RPMI8226 (cell line): ENCODE measurements at places on chromosomes 11 and 22.

- DNase-seq = no peak
Observed at GRCh38 chr11:66143996-66144678, 74.1 kb downstream of the PACS1 start.

- DNase-seq = no peak
Observed at GRCh38 chr22:22764085-22764484, 119.7 kb downstream of the GGTLC2 start.

DNA sequence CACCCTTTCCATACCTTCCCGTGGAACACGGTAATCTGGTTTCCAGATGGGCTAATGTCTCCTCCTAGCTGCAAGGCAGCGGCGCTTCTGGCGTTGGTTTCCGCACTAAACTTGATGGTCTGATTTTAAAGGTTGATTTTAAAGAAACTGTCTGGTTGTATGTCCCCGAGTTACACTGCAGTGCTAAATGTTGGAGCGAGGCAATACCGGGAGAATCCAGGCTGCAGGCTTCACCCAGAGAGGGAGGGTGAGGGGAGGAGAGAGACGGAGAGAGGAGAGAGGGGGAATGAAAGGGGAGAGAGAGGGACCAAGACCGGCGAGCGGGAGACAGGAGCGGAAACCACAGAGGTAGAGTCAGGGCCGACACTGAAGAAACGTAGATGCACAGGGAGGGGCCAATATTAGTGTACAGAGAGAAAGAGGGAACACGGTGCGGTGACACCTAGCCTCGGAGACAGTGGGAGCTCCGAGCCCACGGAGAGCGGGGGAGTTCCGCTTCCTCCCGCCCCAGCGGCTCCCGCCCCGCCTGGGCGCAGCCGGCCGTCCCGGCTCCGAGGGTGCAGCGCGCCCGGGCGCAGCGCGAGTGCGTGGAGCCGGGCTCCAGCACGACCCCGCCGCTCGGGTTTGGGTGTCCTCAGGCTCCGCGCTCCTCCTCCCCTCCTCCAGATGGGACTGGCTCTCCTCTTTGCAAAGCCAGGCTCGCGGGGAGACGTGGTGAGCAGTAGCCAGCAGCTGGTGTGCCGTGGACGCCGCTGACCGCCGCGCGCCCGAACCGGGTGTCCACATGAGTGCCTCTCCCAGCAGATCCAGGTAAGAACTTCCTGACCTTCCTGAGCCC lies 71.9 kb upstream of the GRAMD1B start:
- peak; percentile 4 for DNase-seq

DNA sequence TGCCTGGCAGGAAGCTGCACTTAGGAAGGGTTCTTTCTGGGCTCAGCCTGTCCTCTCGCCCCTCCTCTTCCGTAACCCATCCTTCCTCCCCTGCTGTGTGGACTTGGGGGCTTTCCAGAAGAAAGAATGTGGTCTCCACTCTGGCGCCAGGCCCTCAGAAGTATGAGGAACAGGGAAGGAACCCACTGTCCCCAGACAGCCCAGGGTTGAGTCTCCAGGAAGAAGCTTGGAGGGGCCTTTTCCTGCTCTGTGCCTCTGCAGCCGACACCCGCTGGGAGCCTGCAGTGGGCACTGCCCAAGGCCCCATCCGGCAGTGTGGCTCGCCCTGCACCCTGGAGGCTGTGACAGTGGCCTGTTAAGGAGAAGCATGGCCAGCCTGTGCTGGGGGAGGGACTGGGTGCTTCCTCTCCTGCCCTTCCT lies 112.6 kb downstream of the ST3GAL4 start:
- peak; percentile 8 for DNase-seq

GRCh38 chr11:15309296-15309695 lies 194.6 kb downstream of the INSC start:
- no peak for DNase-seq

- no peak for DNase-seq
Observed at GRCh38 chr22:20583471-20583922, 76.1 kb downstream of the MED15 start.

DNA sequence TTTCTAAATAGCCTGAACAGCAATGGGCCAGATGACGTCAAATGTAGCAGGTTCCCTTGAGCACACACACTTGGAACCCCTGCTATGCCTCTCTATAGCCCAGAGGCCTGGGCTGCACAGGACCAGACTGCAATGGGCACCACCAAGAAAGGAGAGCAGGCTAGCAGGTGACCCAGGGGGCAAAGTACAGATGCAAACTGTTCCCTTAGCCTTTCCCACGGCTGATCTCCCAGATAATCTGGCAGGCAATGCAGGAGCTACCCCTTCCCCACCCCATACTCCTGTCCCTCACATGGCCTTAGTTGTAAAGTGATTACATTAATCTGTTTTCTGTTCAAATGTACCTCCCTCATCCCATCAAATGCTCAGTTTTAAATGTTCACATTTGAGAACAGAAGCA lies 41.3 kb downstream of the SMCO4 start:
- no peak for DNase-seq

- DNase-seq = peak; percentile 33
Observed at GRCh38 chr11:107916671-107917241, 11.5 kb upstream of the RAB39A start.

DNA sequence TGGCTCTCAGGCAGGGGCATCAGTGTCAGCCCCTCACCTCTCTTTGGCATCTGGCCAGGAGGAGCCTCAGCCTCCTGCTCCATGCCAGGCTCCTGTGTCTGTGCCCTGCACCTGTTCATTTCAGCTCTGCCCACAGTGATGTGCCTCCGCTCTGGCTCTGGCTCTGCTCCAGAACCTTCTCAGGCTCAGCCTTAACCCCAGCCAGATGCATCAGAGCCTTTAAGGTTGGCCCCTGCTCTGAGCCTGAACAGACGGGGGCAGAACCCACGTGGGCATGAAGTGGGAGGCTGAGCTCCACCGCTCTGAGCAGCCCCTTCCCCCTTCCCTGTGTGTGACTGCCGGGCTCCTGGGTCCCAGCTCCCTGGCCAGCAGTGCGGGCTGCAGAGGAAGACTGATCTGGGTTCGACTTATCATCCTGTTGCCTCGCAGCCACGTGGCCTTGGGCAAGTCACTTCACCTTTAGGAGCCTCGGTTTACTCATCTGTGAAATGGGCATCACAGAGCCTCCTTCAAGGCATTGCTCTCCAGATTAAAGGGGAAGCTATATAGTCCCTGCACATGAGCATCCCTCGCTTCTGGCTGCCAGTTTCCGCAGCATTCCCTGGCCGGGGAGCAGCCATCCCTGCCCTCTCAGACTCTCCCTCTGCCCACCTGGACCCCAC lies 44.7 kb upstream of the RTL6 start:
- peak; percentile 92 for DNase-seq

- no peak for DNase-seq
Observed at GRCh38 chr11:29353833-29354232, 663.0 kb downstream of the KCNA4 start.

GRCh38 chr11:17645190-17645970 lies 74.0 kb upstream of the MYOD1 start:
- no peak for DNase-seq

DNA sequence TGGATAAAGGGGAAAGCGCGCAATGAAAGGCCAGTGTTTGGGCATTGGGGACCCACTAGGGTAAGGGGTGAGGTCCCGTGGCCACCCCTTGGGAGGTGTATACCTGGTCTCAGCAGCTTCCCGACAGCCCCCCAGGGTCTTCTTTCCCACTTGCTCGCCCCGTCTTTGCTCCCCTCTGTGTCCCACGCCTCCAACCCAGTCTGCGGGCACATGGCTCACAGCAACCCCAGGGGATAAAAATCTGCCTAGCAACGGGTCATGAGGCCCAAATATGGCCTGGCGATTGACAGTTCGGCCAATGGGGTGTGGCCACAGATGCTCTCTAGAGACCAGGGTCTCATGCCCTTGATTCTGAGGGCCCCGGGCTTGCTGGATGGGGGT lies 41.6 kb downstream of the AHNAK start:
- no peak for DNase-seq

DNA sequence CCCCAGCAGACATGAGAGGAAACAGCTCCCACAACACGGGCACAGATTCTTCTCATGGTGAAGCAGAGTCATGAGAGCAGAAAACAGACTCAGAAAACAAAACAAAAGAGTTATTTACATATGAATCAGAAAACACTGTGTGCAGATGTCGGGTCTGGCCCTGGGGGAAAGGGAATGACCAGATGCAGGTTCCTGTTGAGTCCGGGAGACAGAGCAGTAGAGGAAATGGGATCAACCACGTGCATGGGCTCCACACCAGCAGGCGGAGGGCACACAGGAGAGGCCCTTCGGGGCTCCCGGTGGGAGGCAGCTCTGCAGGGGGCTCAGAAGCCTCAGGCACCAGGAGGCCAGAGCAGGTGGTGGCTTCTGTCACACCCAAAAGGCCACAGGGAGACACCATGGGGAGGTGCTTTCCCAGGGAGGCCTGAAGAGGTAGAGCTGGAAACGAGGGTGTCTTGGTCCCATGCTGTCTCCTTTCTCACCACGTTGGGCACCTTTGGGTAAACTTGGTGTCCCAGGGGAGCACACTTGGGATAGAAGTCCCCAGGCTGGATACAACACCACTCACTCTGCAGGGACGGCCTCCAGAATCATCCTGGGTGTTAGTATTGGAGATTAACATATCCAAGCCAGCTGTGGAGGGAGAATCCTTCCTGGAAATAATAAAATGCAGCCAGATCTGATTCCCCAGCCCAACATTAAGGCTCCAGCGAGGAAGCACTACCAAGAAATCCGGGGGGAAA lies 764.7 kb downstream of the BRD1 start:
- DNase-seq = no peak

DNA sequence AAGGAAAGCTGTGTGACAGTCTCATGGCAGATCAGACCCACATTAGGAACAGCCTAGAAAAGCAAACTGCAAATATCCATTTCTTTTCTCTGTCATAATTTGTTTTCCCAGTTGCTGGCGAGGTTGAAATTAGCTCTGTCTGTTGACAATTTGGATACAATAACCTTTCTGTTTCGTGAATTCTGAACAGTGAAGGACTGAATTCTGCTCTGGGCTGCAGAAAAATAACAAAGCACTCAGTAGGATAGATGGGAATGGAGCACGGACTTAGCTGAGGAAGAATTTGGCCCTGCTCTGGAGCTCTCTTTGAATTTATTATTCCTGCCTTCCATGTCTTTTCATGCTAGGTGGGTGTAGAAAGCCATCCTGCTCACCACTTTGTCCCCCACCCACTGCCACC lies 140.3 kb downstream of the RRAS2 start:
- DNase-seq = no peak

DNA sequence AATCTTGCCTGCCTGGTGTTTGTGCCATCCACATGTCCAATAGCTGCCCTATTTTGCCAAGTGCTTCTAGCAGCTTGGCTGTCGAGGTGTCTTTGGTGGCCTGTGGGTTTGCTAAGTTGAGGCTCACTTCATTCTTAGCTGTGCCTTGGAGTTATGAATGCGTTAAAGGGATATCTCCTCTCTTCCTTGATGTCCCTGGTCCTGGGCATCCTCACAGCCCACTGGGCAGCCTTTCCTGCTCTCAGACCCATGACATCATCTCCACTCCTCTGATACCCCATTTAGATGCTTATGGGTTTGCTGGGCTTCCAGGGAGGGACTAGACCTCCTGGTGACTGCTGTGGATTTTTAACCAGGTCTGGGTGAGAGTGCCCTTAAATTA lies 1.3 kb downstream of the LDLRAD3 start:
- no peak for DNase-seq

DNA sequence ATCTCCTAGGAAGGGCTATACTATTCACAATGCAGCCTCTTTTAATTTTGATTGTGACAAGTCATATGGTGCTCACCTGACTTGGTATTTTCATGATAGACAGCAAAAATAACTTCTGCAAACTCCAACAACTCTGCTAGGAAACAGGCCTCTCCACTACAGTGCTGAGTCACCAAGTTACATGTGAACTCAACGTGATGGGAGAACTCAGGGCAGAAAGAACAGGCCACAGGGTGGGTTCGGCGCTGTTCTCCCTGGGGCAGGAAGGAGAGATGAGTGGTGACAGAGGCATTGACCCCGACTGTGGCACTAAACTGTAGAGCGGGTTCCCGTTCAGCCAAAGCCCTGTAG lies 76.6 kb upstream of the UCP3 start:
- DNase-seq = peak; percentile 63
